GM10248 (cell line): ENCODE measurements at places on chromosomes 4 and X.

DNA sequence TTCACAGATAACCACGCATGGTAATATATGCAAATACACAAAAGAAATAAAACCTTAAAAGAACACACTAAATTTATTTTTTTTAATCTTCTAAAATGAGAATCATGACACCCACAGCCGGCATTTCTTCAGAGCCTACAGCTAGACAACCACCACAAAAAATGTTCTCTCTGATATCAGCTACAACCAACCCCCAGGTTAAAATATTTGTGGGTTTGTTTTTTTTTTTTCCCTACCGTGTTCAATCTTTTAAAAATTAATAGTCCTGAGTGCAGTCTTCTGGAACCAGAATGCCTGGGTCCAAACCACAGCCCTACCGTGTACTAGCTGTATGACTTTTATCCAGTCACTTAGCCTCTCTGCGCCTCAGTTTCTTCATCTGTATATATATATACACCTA, 36.0 kb downstream of the MAML3 start:
- no peak for DNase-seq

GRCh38 chr4:181278941-181279340, 964.3 kb upstream of the TENM3 start:
- DNase-seq, result no peak

- no peak for DNase-seq
These were observed 286.5 kb downstream of the GLUD2 start for GRCh38 chrX:121333942-121334341.

GRCh38 chr4:86853209-86853608, 4.0 kb upstream of the SLC10A6 start:
- DNase-seq, result no peak

DNA sequence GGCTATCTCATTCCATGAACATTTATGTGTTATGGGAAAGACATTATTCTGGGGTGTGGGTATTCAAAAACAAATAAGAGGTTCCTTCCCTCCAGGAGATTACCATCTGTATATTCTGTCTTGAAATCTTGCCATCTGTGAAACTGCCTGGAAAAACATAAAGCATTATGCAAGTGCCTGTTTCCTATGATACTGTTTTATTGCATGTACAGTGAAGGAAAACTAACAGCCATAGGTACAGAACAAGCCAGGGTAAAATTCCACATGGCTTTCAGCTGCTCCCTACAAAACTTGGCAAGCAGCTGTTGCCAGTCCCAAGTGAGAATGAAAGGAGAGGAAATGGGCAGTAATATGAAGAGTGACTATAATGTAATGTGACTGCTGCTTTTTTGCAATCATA, 136.0 kb downstream of the GUCY2F start:
- no peak for DNase-seq

GRCh38 chrX:34859191-34859590, 83.4 kb upstream of the FAM47B start:
- no peak for DNase-seq

DNA sequence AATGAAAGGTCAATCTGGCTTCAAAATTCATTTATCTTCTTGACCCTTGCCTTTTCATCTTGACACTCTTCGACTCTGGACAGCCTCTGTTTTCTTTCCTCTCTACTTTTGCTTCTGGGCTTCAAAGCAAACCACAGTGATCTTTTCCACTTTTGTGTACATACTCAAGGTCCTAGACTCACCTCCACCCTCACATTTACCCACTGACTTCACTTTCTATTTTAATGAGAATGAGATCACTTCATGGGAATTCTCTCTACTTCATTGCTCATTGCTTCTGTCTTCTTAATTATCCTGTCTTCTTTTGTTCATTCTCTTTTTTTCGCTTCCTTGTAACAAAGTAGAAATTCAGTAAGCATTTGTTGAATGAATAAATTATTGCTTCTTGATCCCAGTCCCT, 330.1 kb upstream of the HAND2 start:
- DNase-seq, result no peak

DNA sequence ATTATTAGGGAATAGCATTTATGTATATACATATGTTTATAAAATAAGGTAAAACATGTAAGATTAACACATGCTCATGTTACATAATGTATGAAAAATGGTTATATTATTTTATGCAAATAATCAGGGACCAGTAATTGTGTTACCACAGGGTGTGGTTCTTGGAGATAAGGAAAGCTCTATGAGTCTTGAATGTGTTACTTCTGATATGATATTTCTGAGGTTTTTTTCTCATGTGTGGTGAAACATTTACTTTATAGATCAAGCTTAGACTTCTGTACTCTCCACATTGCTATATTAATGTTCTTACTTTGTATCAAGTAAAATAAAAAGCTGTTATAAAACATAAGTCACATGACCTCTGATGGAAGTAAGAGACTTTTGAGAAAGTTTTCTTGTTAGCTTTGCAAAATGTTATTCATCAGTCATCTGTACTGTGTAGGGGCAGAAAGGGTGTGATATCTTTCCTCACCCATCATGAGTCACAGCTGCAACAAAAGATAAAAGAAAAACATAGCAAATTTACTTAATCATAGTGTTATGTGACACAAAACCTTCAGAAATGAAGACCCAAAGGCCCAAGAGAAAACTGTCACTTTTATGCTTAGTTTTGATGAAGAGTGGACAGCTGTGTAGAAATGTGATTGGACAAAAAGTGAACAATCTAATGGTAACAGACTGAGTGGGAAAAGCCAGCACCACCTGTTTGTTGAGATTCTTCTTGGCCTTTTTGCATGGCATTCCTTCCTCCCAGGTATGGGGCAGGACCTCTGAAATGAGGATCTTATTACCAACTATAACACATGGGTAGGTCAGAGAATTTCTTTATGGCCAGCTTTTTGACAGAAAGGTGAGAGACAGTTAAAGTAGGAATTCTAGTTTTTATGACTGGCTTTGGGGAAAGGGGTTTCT, 632.3 kb downstream of the PDHA2 start:
- no peak for DNase-seq

DNA sequence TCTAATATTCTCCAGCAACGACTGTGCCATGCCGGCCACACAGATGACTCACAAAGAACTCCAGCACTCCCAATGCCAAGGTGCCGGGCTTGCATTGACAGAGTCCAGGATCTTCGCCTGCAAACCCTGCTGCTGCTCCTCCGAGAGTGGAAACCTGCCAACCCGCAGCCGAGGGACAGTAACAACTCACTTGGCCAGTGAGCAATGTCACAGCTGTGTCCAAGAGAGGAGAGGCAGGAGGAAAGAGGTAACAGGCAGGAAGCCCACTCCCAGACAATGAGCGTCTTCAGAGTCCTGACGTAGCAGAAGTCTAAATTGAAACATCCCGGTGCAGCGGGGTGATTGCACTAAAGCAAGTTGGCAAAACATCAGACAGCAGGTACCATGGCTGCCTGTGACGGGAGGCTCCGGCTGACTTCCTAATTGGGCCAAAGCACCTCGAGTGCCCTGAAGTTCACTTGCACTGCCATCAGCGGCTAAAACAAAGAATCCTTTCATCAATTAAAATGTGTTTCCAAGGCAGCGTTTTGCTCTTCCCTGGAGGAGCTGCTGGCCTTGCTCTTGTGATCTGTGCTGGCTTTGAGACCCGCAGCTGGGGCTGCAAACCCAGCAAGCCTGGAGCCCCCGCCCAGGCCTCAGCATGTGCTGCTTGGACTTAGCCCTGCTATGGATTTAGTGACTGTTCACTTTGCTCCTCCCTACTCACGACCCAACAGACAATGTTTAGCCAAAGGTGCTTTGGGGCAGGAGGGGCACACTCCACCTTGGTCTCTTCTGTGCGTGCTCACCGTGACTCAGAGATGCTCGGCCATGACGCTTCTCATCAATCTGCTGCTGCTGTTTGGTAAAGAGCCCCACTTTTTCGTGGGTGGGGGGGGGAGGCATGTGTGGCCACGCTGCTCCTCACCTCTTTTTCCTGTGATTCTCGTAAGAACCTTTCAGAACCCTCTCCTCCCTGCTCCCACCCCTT, 36.5 kb downstream of the DCTD start:
- DNase-seq, result no peak

DNA sequence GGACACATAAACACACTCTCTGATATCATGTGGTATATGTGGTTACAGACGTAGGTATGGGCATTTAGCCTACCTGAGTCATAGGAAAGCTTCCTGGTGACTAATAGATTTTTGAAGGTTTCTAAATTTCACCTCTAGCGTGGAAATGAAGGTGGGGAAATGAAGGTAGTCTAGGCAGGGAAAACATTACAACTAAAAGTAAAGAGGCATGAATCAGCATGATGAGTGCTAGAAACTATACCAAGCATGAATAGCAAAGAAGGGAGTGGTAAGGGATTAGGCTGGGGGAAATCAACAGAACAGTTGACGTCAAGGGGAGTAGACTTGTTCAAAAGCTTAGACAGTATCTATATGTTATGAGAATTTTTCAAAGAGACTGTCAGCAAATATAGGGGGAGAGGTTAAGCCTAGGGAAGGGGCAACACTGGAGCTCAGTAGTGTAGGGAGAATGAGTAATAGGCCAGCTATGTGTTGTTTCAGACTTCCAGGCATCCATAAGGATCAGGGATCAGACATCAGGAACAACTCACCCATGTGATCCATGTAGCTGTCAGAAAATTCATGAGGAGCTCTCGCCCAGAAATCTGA, 279.3 kb upstream of the DIPK2B start:
- DNase-seq, result no peak

- no peak for DNase-seq
These were observed 80.9 kb upstream of the MTM1 start for GRCh38 chrX:150487369-150488094.

GRCh38 chrX:128078545-128078944, 26.3 kb upstream of the ACTRT1 start:
- DNase-seq, result no peak

DNA sequence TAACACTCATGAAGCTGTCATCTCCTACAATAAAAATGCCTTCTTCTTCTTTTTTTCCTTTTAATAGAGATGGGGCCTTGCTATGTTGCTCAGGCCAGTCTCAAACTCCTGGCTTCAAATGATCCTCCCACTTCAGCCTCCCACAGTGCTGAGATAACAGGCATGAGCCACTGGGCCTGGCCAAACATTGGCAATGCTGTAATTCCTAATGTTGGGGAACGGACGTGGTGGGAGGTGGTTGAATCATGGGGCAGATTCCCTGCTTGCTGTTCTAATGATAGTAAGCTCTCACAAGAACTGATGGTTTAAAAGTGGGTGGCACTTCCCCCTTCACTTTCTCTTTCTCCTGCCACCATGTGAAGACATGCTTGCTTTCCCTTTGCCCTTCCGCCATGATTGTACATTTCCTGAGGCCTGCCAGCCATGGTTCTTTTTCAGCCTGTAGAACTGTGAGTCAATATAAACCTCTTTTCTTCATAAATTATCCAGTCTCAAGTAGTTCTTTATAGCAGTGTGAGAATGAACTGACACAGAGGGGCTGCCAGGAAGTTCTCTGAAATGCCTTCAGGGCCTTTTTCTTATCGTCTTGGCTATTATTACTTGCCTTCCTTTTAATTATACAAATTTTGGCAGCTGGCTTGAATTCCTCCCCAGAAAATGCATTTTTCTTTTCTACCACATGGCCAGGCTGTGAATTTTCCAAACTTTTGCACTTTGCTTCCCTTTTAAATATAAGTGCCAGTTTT, 93.0 kb downstream of the CENPC start:
- DNase-seq, result no peak

- no peak for DNase-seq
These were observed 63.0 kb upstream of the FAM9A start for GRCh38 chrX:8864161-8864560.

GRCh38 chr4:46258431-46258830, 131.5 kb downstream of the GABRA2 start:
- DNase-seq, result no peak

GRCh38 chrX:9182041-9182440, 148.1 kb upstream of the FAM9B start:
- no peak for DNase-seq

DNA sequence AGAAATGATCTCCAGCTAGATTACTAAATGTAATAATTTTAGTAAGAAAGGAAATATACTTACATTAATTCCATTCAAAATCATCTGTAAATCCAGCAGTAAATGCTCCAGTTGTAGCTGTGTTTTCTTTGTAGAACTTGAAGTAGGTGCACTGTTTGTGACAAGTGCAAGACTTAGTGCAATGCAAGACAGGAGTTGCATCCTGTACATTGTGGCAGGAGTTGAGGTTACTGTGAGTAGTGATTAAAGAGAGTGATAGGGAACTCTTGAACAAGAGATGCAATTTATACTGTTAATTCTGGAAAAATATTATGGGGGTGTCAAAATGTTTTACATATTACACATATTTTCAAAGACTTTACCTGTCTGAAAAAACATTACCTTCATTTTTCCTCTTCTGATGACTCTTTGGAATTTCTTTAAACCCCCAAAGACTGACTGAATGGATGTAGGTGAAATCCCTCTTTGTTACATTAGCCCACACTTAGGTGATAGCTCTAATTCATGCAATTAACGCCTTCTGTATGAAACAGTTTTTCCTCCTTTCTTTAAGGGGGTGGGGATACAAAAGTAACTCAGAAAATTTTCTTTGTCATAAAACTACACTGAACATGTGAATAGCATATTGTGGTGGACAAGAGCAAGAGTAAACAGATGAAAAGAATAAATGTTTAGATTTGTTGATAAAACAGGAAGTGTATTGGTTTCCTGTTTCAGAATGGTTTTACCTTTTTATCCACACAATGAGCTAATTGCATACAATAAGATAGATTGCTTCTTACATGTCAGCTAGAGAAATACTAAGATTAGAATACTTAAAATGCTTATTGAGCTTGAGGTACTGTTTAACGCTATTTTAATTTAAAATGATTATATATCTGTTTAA, at the start of gene IL2:
TSS of gene IL2 (minus strand) at position 495 of the 886 bp plus-strand sequence. CDS start at position 210, 285 bp downstream.
- DNase-seq, result no peak

- peak; percentile 38 for DNase-seq
These were observed 30.9 kb downstream of the FAM9C start for GRCh38 chrX:13013363-13014110.

DNA sequence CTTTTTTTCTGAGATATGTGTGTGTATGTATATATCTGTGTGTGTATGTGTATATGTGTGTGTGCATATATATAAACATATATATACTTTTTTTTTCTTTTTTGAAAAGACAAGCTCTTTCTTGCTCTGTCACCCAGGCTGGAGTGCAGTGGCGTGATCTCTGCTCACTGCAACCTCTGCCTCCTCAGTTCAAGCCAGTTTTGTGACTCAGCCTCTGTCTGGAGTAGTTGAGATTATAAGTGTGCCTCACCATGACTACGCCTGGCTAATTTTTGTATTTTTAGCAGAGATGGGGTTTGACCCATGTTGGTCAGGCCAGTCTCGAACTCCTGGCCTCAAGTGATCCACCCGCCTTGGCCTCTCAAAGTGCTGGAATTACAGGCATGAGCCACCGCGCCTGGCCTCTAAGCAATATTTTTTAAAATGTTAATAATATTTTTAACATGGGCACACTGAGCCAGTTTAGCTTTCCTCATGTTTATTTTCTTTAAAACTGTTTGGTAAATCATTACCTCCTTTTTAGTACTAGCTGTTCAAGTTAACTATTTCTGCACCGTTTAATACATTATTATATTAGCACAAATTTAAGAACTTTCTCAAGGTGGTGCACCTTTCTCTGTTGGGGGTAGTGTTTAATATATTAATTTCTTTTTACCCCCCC, 33.3 kb downstream of the BBS12 start:
- DNase-seq, result no peak
